ENCODE measurements at places on chromosomes 4 and X.

DNA sequence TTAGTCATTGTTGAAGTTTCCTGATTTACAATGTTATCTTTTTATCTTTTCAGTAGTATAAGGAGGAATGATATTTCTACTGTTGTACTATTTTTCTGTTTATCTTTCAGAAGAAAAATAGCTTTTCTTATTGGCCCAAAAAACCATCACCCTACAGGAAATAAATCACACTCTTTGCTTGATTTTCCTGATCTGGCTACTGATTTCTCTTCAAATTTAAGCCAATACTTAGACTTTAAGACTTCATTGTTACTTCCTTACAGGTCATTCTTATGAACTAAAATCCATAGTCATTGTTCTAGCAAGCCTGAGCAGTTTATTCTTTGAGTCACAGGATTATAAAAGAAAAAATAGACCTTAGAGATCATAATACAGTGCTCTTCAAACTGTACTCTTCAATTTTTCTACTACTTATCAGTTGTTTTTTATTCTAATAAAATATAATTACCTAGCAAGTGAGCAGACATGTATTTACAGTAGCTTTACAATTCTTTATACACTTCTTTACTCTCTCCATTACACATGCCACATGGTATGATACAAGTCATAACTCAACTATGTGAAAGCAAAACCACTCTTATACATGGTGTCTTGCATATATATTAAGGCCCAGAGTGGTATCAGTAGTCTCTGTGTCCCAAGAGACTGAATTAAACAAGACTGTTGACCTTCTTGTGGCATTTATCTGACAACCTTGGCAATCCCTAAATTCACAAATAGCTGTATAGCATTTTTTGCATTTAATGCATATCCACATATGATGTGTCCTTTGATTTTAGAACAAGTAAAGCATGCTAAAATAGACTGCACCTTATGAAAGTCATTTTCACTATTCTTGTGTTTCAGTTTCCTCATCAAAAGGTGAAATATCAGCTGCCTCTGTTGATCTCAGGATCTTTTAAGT, 47.9 kb downstream of the TET2 start:
- DNase-seq = no peak

GRCh38 chr4:143986180-143986579, 33.0 kb downstream of the GYPB start:
- no peak for DNase-seq

DNA sequence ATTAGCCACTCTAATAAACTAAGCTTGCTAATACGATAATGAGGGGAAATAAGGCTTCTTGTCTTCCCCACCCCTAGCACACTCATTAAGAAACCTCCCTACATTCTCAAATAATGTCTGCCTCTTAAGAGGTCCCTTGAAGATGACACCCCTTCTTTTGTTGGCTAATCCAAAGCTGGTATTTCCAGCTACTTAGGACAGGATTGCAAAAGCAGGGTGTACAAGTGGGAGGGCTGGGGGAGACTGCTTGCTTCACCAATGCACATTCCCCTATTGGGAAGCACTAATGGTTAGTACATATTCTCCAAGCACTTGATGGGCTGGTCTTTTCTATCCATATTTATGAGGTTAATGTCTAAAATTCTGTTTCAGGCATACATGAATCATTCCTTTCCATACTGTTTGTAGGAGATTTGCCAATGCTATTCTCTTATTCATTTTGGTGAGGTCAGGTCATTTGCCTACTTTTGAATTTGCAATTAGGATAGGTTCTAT, 16.8 kb upstream of the TIMM8A start:
- no peak for DNase-seq

DNA sequence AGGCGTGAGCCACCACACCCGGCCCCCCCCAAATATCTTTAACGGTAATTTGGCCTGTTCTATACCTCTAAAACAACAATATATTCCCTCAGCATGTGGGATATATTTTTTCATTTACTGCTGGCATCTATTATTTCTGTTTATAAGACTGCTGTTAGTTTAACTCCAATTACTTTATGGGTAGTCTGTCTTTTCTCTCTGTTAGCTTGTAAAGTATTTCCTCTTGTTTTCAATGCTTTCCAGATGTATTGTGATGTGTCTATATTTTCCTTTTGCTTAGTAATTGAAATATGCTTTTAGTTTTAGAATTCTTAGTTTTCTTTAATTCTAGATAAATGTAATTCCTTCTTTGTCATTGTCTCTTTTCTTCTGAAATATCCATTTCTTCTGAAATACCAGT, 445.8 kb downstream of the ANKRD50 start:
- DNase-seq = no peak

GRCh38 chr4:123423819-123424218, 27.2 kb downstream of the SPRY1 start:
- DNase-seq = no peak

GRCh38 chrX:44344687-44345086, 1.2 kb upstream of the EFHC2 start:
- DNase-seq = peak; percentile 12

DNA sequence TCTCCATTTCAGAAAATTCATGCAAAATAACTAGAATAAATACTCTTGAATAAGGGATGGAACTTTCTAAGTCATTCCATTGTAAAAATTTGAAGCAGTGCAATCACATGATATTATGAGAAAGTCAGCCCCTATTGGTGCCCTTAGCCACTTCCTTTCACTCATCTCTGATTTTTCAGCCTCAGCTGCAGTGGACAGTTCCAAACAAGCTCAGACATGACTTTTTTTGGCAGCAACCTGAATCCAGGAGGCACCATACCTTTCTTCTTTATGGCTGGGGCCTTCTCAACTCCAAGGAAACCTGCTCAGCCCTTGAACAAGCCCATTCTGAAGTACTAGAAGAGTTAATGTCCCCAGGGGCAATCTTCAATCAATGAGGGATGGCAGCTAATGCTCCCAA, 40.5 kb downstream of the MAPK10 start:
- DNase-seq = no peak

DNA sequence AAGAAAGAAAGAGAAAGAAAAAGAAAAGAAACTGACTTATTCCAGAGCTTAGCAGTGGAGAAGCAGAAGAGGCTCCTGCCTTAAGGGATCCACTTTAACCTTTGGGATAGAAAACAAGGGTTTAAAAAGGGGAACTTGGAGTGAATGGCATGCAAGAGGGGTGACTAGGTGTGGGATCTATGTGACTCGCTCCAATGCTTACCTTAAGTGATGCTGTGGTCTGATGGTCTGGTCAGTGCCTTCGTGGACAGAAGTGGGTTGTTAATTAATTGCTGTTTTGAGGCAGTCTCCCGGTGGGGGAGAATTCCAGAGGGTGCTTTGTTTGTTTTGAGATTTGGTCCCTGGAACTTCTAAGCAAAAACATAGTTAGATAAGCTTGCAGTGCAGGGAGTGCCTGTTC, 21.1 kb upstream of the RHOXF1 start:
- DNase-seq = no peak
